T-helper 1 cell (primary cell): ENCODE measurements at places on chromosomes 3 and 15.

DNA sequence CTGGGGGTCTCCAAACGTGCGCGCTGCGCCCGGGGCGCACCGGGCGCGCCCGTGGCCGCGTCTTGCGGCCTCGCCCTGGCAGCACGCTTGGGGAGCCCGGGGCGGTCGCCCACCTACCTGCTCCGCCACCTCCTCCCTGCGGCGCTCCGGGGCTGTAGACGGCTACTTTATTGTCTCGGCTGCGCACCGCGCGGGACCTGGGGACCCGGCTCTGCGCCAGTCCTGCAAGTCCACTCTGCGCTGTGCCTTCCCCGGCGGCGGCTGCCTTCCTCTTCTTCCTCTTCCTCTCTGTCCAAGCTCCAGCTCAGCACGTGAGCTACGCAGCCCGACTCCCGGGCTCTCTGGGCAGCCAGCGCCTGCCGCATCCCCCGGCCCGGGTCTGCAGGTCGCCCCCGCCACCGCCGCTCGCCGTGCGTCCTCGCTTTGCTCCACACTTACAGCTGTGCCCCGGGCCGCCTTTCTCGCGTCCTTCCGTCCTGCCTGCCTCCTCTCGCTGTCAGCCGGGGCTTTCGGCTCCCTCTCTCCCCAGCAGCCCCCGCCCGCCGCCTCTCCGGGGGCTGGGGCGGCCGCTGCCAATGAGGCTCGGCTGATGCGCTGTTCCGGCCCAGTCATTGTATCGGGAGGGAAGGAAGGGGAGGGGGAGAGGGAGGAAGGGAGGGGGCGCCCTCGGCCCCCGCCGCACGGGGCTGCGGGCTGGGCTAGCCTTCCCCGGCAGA, 156.4 kb upstream of the FRMD4B start:
- no peak for DNase-seq

DNA sequence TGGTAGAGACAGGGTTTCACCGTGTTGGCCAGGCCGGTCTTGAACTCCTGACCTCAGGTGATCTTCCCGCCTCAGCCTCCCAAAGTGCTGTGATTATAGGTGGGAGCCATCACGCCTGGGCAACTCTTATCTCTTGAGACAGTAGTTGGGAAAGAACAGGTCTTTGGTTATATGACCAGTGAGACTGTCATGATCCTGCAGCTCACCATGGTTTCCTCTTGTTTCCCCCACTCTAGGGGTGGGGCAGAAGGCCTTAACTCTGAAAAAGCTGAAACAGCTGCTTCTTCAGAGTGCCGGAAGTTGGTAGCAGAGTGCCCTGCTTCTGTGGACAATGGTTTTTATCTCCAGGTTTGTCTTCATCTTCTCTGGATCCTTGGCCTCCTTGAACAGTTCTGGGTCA, 4.7 kb upstream of the TYRO3 start:
- DNase-seq, result no peak

GRCh38 chr3:37824090-37824953, 37.4 kb upstream of the CTDSPL start:
- DNase-seq, result no peak

DNA sequence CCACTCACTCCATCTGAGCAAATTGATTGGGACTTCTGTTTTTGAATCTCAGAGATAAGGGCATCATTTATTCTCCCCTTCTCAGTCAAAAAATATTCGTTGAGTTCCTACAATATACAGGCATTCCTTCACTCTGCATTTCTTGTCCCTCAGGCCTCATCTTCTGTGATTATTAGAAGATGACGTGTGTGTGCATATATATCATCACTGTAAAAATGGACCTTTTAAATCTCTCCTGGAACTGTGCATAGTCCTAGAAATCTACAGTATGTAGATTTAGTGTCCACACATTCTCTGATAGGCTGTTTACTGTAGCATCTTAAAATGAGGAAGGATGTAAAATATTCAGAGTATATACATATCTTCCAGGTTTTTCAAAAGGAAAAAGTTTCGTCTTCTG, 43.2 kb upstream of the PLXNA1 start:
- DNase-seq, result no peak

- DNase-seq, result no peak
Observed at GRCh38 chr15:72923289-72923688, 129.0 kb upstream of the NEO1 start.

- no peak for DNase-seq
Observed at GRCh38 chr3:30085486-30085885, 520.9 kb upstream of the TGFBR2 start.

- DNase-seq, result no peak
Observed at GRCh38 chr3:114294940-114295480, 1.2 kb downstream of the TIGIT start.

- no peak for DNase-seq
Observed at GRCh38 chr3:37492977-37493471, 318.6 kb upstream of the LRRFIP2 start.

GRCh38 chr15:99511531-99511865, 54.3 kb upstream of the MEF2A start:
- DNase-seq, result no peak
